ENCODE measurements at places on chromosomes 6 and 20.

DNA sequence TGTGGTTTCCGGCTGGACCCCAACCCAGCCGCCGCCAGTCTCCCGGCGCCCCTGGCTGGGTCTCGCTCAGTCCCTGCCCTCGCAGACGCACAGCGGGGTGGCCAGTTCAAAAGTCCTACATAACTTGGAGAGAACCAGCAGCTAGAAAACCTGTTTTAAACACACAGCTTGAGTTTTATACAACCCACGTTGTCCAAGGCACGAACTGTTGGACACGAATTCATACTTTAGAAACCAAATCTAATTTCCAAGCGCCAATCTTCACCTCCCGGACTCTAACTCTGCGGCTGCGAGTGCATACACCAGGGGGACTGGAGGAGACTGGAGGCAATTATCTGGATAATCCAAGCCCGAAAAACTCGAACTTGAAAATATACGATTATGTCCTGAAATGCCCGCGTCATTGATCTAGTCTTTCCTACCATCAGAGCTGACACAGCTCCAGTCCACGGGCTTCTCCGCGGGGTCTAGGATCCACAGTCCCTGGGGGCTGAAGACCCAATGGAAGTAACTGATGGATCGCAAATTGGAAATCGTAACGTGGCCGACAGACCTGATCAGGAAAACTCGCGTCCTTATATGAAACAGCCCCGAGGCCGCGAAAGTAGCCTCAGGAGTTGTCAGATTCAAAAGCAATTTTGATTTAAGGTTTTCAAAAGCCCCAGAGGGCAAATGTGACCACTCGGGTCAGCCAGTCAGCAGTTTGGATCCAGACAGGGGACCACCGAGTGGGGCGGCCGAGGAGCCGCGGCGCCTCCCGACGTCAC, 843 bp upstream of the HEY2 start:
- DNase-seq, result no peak

DNA sequence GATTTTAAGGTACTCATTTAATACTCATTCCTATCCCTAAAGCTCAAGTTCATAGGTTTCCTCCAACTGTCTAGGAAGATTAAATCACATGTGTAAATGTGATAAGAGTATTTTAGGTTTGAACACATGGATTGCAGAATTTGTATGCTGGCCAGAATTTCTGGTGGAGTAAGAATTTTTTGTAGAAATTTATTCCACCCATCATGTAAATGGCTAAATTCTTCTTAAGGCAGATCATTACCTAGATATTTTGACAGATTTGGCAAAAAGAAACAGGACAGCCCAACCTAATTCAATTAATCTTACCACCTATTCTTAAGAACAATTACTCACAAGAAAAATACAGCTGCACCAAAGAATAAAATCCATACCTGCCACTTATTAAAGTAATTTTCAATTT, 261.6 kb downstream of the GRIK2 start:
- no peak for DNase-seq

GRCh38 chr20:5065879-5066383, 53.8 kb downstream of the PCNA start:
- DNase-seq, result peak; percentile 96

DNA sequence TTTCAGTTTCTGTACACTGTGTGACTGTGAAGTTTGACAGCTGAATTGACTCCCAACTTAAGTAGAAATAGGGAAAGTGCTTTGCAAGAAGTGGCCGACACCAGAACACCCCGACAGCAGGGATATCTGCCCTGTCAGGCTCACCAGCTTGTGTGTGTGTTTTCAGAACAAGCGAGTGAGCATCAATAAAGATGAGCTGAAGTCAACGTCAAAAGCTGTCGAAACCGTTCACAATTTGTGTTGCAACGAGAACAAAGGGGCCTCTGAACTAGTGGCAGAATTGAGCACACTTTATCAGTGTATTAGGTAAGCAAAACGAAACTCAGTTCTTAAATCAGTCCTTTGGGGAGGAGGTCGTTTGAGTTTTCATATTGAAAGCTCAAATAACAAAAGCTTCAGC, 10.7 kb downstream of the NELFCD start:
- DNase-seq, result no peak

GRCh38 chr20:16535277-16535676, 38.0 kb downstream of the KIF16B start:
- DNase-seq, result no peak

DNA sequence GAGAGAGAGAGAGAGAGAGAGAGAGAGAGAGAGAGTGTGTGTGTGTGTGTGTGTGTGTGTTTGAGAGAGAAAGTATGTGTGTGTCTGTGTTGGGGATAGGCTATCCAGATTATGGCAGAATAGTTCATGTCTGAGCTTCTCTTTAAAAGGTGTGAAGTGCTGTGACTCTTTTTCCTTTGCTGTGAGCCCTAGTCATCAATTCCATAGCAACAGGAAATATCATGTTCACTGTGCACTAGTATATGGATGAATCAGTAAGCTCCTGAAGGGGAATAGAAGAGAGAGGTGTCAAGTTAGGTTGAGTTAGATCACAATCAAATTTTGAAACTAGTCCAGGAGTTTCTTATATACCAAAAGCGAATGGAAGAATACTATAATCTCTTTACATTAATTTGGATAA, 318.7 kb downstream of the RFPL4B start:
- no peak for DNase-seq

DNA sequence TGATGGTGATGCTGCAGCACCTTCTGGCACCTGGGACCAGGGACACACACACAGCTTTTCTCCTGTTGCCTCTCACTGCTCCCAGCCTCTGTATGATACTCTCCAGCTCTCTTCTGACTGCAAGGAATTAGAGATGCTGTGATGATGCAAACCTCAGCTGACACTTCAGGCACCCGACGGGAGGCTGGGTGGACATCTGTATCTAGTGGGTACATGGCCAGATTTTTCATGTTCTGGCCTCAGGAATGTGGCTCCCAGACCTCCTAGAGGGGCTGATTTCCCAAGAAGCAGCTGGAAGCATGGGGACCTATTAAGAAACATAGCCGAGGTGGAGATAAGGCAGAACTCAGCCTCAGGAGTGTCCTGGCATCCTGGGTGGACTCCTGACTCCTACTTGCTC, 6.8 kb upstream of the EPB41L1 start:
- DNase-seq, result no peak

DNA sequence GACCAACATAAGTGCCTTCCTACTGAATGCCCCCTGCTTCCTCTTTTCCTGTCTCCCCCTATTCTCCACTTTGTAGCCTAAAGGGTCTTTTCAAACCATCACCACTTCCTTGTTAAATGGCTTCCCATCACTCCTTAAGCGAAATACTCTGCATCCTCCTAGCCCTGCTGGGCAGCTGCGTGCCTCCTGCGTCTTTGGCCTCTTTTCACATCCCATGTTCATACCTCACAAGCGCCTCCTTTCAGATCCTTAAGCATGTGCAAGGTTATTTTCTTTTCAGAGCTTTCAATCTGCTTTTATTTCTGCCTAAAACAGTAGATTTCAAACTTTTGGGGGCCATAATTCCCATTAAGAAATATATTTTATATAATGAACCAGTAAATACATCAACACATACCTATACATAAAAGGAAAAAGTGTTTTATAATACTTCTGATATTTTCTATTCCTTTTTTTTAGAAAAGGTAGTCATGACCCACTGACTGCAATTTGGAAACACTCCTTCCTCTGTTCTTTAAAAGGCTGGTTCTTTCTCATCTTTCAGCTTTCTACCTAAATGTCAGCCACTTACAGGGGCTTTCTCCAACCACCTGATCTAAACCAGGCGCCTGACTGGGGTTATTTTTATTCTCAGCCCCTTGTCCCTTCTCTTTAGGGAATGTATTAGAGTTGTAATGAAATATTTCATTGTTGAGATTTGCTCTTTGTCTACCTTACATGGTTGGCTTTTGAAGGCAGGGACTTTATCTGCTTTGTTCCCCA, 84.1 kb downstream of the PRDM1 start:
- no peak for DNase-seq
